ENCODE measurements at places on chromosomes 3 and 15.

- DNase-seq, result no peak
Observed at GRCh38 chr3:108322352-108322751, 26.0 kb downstream of the HHLA2 start.

GRCh38 chr3:105688821-105689220 lies 180.0 kb downstream of the CBLB start:
- no peak for DNase-seq

- DNase-seq, result no peak
Observed at GRCh38 chr3:134772591-134772990, 22.5 kb upstream of the EPHB1 start.

DNA sequence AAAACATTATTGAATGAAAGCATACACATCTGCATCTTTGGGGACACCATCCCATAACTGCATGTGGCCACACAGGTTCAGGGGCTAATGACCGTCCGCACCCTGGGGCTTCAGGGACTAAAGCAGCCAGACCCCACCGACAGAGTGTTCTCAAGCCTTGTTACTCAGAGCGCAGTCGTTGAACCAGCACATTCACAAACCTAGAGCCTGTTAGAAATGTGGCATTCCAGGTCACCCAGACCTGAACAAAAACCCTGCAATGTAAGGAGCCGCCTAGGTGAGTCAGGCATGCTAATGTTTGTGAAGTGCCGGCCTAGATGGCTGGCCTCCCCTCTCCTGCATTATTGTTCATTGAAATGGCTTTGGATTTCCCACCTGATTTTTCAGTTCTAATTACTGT lies 52.3 kb upstream of the HACD2 start:
- DNase-seq, result no peak

DNA sequence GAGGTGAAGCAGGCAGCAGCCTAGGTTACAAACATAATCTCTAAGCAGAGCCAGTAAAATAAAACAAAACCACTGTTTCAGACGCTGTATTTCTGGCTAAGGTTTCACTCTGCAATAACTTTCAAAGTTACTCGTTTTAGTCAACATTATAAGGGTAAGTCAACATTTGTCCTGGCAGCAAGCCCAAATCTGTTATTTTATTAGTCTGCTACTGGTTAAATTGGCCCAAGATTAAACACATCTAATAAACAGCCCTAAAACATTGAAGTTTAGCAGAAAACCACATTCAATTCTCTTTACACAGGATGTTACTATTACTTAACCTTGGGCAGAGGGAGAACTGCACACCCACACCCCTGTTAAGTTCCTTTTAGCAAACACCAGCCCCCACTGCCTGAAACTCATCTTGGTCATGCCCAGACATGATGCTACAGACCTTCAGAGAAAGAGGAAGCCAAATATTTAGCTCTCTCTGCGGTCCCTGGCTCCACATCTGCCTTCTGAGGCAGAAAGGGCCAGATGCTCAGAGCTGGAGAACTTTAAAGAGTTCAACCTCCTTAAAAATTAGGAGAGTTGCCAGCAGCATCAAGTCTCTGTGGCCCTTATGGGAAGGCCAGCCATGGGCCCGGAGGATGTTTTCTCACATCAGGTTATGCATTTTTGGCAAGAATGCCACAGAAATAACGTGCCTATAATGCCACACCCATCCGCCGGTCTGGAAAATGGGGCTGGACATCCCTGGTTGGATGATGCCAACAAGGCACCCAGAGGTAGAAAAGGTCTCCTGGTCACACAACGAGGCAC lies 17.9 kb downstream of the ARHGEF3 start:
- DNase-seq, result no peak

DNA sequence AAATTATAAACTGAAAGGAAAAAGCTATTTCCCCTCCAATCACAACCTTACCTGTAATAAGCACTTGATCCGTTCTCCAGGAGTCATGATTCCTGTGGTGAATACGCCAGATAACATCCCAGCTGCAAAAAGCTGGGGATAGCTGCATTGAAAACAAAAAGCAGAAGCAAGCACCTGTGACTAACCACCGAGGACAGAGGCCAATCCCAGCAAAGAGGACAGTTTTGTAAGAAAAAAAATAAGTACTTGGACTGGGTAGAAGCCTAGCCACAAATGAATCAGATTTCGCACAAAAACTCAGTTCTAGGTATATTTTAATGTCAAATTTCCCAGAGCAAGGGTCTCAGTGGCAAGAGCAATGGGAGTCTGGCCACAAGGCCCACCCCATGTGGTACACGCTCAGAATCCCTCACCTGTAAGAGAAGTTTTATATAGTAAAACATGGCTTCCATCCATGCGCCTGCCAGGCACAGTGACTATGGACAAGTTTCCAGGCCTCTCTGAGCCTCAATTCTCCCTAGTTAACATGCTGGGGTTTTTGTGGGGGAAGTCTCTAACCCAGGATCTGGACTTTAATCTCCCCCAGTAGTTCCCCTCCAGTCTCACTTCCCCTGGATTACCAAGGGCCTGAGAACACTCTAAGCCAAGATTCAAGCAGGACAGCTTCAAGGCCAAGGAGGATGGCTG lies 19.2 kb downstream of the SLC25A20 start:
- no peak for DNase-seq

DNA sequence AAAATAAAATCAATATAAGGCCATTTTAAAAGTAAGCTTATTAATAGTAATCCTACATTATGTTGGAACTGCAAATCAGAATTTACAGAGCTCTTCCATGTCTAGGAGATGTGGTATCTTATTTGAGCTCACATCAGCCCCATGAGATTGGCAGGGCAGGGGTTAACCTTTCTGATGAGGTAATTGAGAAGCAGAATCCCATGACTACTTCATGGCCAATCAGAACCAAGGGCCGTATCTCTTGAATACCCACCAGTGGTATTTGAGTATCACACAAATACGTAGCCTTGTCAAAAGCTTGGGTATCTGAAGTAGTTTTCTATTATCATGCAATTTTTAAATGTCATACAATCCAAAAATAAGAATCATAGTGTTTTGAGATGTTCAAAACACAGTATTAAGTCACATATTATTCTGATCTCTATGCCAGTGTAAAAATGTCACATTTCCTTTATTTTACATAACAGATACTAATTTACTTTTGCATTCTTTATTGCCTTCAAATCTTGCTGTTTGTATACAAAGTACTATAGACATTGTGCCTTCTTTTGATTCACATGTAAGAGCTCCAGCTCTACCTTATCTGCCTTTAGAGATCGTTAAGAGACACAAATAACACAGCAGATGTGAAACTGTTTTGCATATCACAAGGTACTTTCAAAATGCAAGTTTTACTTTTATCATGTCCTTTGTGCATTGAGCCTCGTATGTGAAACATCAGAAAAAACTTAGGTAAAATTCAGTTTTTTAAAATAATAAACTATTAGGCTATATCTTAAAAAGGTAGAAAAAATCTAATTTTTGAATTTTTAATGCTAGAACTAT lies 251.7 kb upstream of the GOLGA6L4 start:
- no peak for DNase-seq

GRCh38 chr3:140146668-140147067 lies 211.7 kb downstream of the CLSTN2 start:
- DNase-seq, result no peak

DNA sequence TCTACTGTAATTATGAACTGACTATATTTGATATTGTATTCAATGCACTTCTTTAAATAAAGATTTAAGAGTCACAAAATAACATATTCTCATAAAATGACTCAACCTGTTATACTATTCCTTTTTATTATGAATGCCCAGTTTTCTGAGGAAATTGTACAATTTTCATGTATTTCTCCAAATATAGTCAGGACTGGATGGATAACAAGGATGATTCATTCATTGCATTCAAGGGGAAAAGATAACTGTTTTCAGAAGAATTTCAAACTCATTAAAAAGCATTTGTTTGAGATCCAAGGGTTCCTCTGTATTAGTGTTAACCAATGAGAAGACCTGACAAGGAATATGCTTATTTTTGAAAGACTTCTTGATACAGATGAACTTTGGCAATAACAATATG lies 163.7 kb downstream of the MEIS2 start:
- DNase-seq, result no peak

- no peak for DNase-seq
Observed at GRCh38 chr15:99969261-99969920, 236.2 kb upstream of the LYSMD4 start.

GRCh38 chr3:109297496-109297895 lies 18.8 kb downstream of the DPPA2 start:
- DNase-seq, result no peak

DNA sequence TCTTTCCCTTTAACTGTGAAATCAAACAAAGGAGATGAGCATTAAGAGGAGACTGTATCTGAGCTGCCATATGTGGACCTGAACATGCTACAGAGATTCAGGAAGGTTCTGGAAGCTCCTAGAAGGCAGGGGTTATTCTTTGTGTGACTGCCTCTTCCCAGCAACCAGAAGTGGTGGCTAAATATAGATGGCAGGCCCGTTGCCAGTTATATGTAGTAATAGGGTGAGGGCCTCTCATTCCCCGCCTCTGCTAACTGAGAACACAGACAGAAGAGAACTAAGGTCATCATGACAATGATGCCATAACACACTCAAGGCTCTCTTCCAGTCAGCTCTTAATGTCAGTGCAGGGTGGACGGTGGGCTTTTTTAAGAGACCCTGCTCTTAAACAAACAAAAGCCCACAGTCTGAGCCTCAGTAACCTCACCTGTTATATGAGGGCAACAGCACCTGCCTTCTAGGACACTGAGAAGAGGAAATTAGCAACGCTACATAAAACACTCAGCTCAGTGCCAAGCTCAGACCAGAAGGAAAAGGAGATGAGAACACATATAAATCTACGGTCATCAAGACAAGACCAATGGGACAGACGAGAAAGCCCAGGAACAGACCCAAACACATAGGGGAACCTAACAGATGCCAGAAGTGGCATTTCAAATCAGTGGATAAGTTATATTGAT lies 22.3 kb downstream of the CFAP92 start:
- DNase-seq, result no peak

- DNase-seq, result no peak
Observed at GRCh38 chr3:29382409-29382808, 101.5 kb downstream of the RBMS3 start.

DNA sequence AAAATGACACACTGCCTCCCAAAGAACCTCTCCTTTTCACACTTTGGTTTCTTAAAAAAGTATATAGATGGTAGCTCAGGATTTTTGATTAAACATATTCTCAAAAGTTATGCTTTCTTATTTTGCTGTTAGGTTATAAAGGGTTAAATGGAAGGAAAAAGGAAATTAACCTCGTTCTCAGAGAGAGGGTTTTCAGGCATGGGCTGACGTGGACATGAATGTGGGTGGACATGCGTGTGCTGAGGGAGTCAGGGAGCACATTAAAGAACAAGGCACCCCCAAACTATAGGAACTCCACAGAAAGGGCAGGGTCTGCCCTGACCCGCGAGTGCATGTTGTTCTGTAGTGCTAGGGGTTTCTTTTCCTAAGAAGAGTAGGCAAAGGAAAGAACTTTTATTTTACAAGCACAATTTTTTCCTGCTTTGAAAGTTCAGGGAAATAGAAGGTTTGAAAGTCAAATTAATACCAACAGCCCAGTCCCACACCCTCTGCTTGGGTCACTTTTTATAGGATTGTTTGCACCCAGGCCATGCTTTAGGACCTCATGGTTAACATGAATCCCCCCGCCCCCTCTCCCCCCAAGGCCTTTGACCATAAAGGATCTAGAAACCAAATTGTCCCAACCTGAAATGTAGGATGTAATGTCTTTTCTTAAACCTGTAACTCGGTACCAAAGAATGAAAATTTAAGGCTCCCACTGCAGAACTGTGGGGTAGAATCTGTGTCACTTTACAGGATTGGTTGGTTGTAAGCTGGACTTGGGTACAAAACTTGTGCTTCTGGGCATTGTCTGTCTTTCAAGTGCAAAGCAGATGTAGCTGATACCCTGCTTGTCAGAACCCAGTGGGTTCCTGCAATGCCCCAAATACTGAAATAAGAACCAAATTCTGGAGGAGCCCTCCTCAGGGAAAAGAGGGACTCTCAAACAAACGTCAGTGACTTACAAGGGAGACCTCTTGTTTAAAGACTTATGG lies 58.5 kb upstream of the CCR4 start:
- DNase-seq, result no peak

DNA sequence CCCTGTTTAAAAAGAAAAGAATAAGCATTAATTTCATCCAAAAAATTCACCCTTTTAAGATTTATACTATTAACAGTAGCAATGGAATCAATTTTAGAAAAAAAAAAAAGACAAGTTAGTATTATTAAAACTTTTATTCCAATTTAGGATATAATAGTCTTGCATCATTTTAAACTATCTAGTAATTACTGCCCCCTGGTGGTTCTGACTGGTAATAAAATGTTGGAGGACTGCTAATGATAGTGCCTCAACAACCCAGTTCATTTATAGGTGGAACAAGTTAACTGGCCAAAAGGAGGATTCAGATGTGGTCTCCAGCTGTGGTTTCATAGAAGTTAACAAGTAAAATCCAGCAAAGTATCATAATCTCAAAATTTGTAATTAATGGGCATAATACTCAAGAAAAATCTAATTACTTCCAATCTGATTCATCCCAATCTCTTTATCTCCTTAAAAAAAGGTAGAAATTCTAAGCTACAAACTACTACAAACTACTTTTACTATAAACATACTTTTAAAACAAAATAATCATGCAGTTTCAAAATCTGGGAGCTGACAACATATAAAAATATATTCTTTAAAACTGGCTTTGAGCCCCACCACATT lies 30.7 kb upstream of the WDR49 start:
- DNase-seq, result peak; percentile 34

- DNase-seq, result no peak
Observed at GRCh38 chr3:141243271-141243707, 11.7 kb downstream of the PXYLP1 start.

GRCh38 chr15:49832511-49832910 lies 211.7 kb downstream of the DTWD1 start:
- no peak for DNase-seq

DNA sequence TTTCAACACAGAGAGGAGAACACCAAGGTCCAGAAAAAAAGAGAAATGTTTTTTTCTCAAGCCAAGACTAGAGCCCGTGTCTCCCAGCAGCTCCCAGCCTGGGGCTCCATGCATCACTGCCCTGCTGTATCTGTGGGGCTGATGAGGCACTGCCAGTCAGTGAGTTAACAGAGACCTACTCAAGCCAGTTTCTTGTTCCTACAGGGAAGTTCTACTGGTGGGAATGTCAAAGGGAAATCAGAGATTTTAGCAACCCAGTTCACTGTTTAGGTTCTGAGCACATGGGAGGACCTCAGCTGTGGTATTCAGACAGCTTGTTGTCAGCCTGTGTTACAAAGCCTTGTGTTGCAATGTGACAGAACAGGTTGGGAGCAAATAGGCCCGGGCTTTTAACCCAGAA lies 234.3 kb downstream of the TLE3 start:
- DNase-seq, result no peak

- DNase-seq, result no peak
Observed at GRCh38 chr3:56833022-56833421, 31.3 kb upstream of the ARHGEF3 start.

- no peak for DNase-seq
Observed at GRCh38 chr3:6671363-6671762, 189.6 kb upstream of the GRM7 start.

- no peak for DNase-seq
Observed at GRCh38 chr15:39285071-39285470, 295.8 kb upstream of the THBS1 start.

Data from stimulated activated CD4-positive, alpha-beta T cell treated with anti-CD3 and anti-CD28 coated beads, Interleukin-1b, Interleukin-23, amount 100 ng/mL, for 1 hour (primary cell).